ENCODE measurements at places on chromosomes 11 and 22.
A peak's percentile ranks its signal among the peaks of the same experiment; 100 is the strongest.

GRCh38 chr22:30665786-30666185 is 1.9 kb downstream of the DUSP18 start:
- DNase-seq, result no peak
- no peaks in the 10 kb centered on the region for H3K27me3 ChIP-seq
- peaks cover 12% of the 10 kb centered on the region for H3K36me3 ChIP-seq

GRCh38 chr11:65992056-65992455 is 9.9 kb downstream of the EIF1AD start:
- no peak overlapping the region for H3K27ac ChIP-seq
- H3K27me3 ChIP-seq, result no peaks in the 10 kb centered on the region
- DNase-seq, result no peak
- no peaks in the 10 kb centered on the region for H3K36me3 ChIP-seq

- no peak overlapping the region for H3K27ac ChIP-seq
- no peak for DNase-seq
- no peaks in the 10 kb centered on the region for H3K36me3 ChIP-seq
- no peaks in the 10 kb centered on the region for H3K27me3 ChIP-seq
- H3K4me1 ChIP-seq, result no peaks in the 10 kb centered on the region
- H3K4me3 ChIP-seq, result no peak overlapping the region
Observed at GRCh38 chr11:44548032-44548695, 17.3 kb upstream of the CD82 start.

GRCh38 chr22:26486394-26486793 is 2.7 kb downstream of the SRRD start:
- peaks cover 12% of the 10 kb centered on the region for H3K36me3 ChIP-seq
- no peak for DNase-seq
- peaks cover 19% of the 10 kb centered on the region for H3K4me1 ChIP-seq
- no peak overlapping the region for H3K4me3 ChIP-seq
- H3K27ac ChIP-seq, result no peak overlapping the region

- no peaks in the 10 kb centered on the region for H3K36me3 ChIP-seq
- H3K27me3 ChIP-seq, result no peaks in the 10 kb centered on the region
- H3K4me3 ChIP-seq, result no peak overlapping the region
- H3K27ac ChIP-seq, result no peak overlapping the region
- DNase-seq, result no peak
Observed at GRCh38 chr11:4496557-4497248, 14.3 kb downstream of the OR52K1 start.

DNA sequence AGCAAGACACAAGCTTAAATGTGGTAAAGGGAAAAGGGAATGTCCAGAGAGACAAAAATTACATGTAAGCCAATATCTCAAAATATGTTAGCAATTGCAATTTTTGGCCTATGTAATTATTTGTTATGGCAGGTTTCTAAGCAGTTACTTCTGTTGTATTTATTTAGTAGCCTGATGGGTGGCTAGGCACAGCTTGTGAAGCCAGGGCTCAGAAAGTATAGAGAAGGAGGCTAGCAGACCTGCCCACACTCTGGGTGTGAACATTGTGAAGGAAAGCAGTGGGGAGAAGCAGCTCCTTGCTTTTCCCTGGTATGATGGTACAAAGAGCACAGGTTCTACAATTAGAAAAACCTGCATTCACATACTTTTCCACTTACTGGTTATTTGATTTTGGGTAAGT is 196.5 kb upstream of the PGR start:
- no peaks in the 10 kb centered on the region for H3K36me3 ChIP-seq
- no peaks in the 10 kb centered on the region for H3K27me3 ChIP-seq
- H3K27ac ChIP-seq, result no peak overlapping the region
- DNase-seq, result no peak
- no peak overlapping the region for H3K4me3 ChIP-seq

DNA sequence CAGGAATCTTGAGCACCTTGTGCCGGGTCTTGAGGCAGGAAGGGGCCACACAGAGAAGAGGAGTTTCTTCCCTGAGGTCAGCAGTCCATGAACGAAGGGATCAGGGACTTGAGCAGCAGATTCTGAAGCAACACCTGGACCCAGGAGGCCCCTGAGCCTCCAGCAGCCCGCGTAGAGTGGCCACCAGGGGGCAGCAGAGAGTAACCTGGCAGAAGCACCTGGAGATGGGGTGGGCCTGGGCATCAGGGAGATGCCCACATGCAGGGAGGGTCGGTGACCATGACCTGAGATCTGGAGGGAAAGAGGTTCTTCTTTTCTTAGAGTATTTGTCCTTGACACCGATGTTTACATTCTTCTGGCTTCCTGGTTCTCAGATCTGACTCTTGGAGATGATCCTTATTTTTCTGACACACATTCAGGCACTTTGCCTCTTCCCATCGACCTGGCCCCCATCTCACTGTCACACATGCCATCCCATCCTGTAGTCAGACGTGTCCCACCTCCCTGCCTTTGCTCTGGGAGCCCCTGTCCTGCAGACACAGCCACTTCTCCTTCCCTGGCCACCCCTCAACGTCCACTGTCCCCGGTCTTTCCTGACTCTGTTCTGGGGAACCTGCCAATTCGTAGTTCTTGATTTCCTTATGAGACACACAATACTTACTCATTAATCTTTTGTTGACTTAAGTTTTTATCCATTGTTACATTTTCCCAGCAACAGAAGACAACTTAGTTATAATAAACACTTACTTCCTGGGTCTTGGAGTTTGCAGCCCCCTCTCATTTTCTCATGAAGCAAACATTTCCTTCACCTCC is 66.5 kb downstream of the GGTLC2 start:
- H3K27ac ChIP-seq, result no peak overlapping the region
- no peaks in the 10 kb centered on the region for H3K4me1 ChIP-seq
- H3K27me3 ChIP-seq, result no peaks in the 10 kb centered on the region
- no peaks in the 10 kb centered on the region for H3K36me3 ChIP-seq

DNA sequence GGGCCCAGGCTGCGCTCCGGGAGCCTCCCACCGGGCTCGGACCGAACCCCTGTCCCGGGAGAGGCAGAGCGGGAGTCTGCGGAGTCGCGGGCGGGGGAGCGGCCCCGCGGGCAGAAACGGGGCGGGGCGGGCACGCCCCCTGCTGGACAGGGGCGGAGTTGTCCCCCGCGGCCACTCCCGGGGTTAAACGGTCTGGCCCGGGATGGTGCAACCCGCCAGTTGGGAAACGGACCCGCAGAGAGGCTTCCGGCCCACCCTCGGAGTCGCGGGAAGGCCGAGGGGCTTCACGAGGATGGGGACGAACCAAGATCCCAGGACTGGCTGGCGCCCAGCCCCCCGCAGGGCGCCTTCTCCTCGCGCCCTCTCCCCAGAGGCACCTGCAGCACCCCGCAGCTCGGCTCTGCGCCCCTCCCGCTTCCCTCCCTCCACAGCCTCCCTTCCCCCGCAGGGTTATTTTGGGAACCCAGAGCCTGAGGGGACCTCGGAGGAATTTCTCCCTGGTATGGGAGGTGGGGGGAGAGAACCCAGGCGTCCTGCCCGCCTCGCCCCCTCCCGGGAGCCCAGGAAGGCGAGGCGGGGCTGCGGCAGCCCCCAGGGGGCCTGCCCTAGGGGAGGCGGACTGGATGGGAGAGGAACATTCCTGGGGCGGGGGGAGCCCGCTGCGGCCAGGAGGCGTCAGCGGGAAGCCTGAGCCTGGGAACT is 902 bp downstream of the RASGRP2 start:
- peak; percentile 40 for DNase-seq
- peak overlapping the region; percentile 5 for H3K27ac ChIP-seq
- peaks cover 6% of the 10 kb centered on the region for H3K27me3 ChIP-seq
- peaks cover 3% of the 10 kb centered on the region for H3K4me1 ChIP-seq
- peak overlapping the region; percentile 48 for H3K4me3 ChIP-seq

- no peak overlapping the region for H3K27ac ChIP-seq
- H3K36me3 ChIP-seq, result no peaks in the 10 kb centered on the region
- no peak overlapping the region for H3K4me3 ChIP-seq
- H3K4me1 ChIP-seq, result no peaks in the 10 kb centered on the region
- DNase-seq, result no peak
Observed at GRCh38 chr22:18952022-18952421, 15.9 kb upstream of the PRODH start.

- H3K36me3 ChIP-seq, result no peaks in the 10 kb centered on the region
- no peaks in the 10 kb centered on the region for H3K4me1 ChIP-seq
- no peak for DNase-seq
Observed at GRCh38 chr11:16126362-16126761, 230.0 kb downstream of the SOX6 start.

DNA sequence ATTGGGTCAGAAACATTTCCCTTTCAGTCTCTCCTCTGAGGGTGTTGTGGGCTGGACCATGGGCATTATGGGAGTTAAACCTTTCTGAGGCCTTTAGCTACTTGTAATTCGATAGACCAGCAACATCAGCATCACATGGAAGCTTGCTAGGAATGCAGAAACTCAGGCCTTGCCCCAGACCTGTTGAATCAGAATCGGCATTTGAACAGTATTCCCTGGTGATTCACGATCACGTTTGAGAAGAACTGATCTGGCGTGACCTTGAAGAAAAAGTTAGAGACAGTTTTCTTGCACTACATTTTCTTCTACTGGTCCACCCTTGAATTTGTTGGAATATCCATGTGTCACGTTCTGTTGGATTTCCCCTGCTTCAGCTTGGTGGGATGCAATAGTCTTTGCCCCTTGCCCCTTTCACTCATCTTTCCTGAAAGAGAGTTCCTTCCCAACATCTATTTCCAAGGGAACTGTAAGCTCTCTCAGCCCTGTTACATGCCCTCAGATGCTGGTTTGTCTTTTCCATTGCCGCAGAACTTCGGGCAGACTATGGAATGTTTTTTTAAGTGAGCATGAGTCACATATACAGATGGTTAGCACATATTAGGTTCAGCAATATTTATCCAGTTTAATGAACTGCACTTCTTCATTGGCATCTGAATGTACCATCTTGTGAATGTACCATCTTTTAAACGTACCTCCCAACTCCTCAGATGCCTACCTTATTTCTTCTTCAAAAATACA is 23.9 kb downstream of the EHF start:
- no peak overlapping the region for H3K4me3 ChIP-seq
- H3K36me3 ChIP-seq, result no peaks in the 10 kb centered on the region
- H3K4me1 ChIP-seq, result no peaks in the 10 kb centered on the region
- H3K27ac ChIP-seq, result no peak overlapping the region

GRCh38 chr11:123253223-123253622 is 58.2 kb upstream of the CLMP start:
- no peaks in the 10 kb centered on the region for H3K27me3 ChIP-seq
- no peak for DNase-seq
- H3K36me3 ChIP-seq, result no peaks in the 10 kb centered on the region
- no peak overlapping the region for H3K27ac ChIP-seq

GRCh38 chr22:23534851-23535717 is 45.0 kb downstream of the IGLL1 start:
- H3K27ac ChIP-seq, result no peak overlapping the region
- H3K36me3 ChIP-seq, result no peaks in the 10 kb centered on the region
- no peak overlapping the region for H3K4me3 ChIP-seq
- no peaks in the 10 kb centered on the region for H3K27me3 ChIP-seq
- H3K4me1 ChIP-seq, result peaks cover 15% of the 10 kb centered on the region

GRCh38 chr11:1389932-1390568 is at the start of gene BRSK2:
Gene BRSK2 (plus strand): TSS chr11:1389934. CDS start chr11:1390285, 351 bp downstream.
- no peak within 1 kb of the TSS for H3K27ac ChIP-seq
- H3K4me3 ChIP-seq, result no peak within 1 kb of the TSS
- peaks cover 4% of the 10 kb centered on the region for H3K27me3 ChIP-seq
- H3K4me1 ChIP-seq, result no peaks in the 10 kb centered on the region

- H3K4me1 ChIP-seq, result no peaks in the 10 kb centered on the region
- no peak overlapping the region for H3K4me3 ChIP-seq
- no peak overlapping the region for H3K27ac ChIP-seq
- H3K27me3 ChIP-seq, result no peaks in the 10 kb centered on the region
- DNase-seq, result no peak
Observed at GRCh38 chr22:40387746-40388145, 17.4 kb downstream of the SGSM3 start.

GRCh38 chr22:42430528-42431125 is 1.6 kb downstream of the NFAM1 start:
- H3K4me1 ChIP-seq, result peaks cover 6% of the 10 kb centered on the region
- no peaks in the 10 kb centered on the region for H3K36me3 ChIP-seq
- H3K27me3 ChIP-seq, result no peaks in the 10 kb centered on the region
- no peak for DNase-seq

Data from kidney (tissue), 22 donors.